Left lung (tissue), 14 donors: ENCODE measurements at places on chromosomes 6 and 20.
A peak's percentile ranks its signal among the peaks of the same experiment; 100 is the strongest.

DNA sequence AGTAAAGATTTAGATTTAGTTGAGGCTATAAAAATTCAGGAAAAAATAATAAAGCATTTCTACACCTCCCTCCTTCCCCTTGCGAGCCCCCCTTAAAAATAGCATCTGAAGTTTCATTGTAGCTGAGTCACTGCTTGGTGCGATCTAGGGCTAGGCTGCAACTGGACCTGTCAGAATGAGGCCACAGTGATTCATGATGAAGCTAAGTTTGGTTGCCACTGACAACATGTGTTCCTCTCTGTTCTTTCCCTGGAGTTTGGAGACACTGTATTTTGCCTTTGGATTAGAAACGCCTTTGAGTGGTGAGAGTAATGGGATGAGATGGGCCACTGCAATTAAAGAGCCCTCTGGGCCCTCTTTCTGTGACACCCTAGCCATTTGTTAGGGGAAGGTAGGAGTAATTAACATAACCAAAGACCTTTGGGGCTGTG lies 334.1 kb downstream of the NRN1 start:
- no peak for DNase-seq

GRCh38 chr6:83514866-83515466 lies 2.6 kb downstream of the PRSS35 start:
- DNase-seq: peak; percentile 70

- no peak for DNase-seq
These were observed 34.8 kb downstream of the HFE start for GRCh38 chr6:26122005-26122388.

GRCh38 chr20:17868700-17869231 lies 99.8 kb downstream of the SNX5 start:
- no peak for DNase-seq

GRCh38 chr20:43323592-43323991 lies 133.9 kb upstream of the PTPRT start:
- DNase-seq: no peak

DNA sequence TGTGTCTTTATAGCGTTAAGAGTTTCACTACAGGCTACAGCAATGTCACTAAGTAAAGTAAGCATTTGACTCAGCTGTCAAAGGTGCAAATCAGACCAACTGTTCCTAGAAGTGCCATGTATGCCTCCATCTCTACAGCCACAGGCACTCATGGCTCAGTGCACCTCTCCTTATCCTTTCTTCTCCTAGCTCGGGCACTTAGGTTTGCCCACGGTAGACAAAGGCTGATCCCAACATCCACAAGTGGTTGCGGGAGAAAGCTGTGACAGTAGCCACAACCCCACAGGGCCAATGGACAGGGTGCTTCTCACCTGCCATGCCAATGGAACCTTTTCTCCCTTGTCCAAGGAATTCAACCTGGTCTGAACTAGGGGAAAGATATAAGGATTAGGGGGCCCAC lies 228.5 kb upstream of the EXOC2 start:
- DNase-seq: no peak

- no peak for DNase-seq
These were observed 1204.0 kb upstream of the ADGRB3 start for GRCh38 chr6:67431076-67431475.

DNA sequence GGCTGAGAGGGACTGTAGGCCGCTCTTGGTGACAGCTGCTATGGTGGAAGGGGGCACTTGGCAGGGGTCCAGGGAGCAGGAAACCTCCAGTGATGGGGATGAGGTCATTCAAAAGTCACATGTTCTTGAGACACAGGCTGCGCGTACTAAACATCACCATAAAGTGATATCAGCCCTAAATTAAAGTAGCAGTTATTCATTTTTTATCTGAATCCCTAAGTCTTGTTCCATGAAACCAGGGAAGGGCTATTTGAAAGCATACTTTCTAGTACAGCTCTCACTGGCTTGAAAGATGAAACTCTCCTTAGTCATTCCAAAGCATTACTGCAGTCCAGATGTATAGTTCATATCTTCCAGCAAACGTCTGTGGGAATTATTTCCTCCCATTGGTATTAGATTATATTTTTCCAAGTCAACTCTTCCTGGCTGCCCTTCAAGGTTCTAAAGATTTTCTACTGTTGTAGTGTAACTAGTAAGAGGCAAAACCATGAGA lies 373.1 kb downstream of the CD109 start:
- DNase-seq: no peak

- DNase-seq: peak; percentile 71
These were observed 19.0 kb upstream of the BHLHE23 start for GRCh38 chr20:63025534-63026331.

DNA sequence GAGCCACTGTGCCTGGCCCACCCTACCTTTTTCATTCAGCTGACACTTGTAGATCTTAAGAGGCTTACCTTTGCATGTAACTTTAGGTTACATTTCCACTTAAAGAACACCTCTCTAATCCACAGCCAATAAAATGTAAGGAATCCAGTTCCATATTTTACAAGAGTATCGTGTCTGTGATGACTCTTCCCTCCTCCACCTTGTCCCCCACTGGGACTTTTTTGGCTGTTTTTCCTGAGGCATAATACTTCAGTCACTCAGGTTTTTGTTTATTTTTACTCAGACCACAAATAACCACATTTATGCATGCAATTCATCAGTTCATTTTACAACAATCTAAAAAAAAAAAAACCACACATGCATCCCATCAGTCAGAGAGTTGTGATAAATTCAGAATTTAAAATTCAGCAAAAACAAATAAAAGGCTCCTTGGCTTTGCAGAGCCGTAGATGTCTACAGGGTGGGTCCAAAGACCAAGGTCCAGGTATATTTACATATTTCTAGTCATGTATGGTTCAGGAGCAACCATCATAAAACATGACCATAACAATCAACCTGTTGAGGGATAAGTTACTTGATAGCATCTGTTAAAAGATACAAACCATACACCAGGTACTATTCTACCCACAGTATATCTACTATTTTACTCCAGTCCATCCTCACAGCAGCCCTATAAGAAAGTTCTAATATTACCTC lies 9.9 kb downstream of the ATXN1 start:
- no peak for DNase-seq

DNA sequence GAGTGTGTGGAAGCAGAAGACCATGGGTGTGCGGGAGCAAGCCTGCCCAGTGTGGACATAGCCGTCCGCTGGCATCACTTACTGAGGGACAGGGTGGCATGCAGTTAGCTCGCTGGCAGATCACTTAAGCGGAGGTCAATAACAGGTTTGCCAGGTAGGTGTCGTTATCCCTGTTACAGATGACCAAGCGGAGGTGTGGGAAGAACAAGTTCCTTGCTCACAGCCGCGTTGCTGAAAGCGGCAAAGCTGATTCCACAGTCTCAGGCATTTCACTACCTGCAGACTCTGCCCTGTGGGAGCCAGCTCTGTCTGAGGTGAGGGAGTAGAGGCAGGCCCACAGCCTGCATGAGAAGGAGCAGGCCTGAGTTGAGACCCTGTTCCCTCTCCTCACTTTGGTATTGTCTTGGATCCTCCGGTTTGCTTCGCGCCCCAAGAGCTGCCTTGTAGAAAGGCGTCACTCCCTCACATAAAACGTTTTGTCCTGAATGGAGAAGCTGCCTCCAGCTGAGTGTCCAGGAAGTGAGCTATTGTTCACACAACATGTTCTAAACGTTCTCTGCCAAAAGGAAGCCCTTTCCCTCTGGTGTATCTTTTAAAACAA lies 96.9 kb downstream of the TCP11 start:
- no peak for DNase-seq

DNA sequence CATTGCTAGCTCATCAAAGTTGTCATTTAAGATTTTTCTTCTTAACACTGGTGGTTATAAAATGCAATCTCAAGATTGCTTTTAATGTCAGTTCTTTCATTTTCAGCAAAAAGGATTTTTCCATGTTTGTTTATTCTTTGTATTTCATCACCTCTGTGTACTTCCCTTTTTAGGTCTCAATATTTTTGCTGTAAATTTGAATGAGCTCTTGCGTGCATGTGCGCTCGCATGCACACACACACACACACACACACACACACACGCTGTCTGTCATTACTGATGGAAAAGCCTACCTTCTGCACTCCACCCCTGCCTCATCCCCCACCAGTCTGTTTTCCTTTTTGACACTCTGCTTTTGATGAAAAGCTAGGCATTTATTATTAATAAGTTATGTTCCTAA lies 85.3 kb upstream of the FYN start:
- no peak for DNase-seq

GRCh38 chr6:20965276-20965675 lies 431.0 kb downstream of the CDKAL1 start:
- DNase-seq: no peak

DNA sequence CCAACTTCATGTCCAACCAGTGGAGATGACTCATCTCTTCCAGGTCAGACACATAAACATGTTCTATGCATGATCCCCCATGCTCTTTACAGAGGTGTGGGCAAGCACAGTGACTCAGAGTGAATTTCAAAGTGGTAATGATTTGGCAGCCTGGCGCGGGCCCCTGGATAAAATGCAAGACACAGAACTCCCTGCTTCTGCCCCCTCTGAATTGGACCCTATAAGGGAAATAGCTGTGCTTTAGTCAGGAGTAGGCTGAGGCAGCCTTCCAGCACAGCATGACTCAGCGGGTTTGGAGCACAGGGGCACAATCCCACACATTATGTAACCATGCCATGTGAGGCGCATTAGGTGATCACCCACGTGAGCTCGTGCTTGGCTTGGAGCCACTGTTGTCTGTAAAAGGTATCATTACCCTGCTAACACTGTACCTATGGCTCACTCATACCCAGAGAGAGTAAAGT lies 127.4 kb downstream of the C6orf118 start:
- DNase-seq: no peak

DNA sequence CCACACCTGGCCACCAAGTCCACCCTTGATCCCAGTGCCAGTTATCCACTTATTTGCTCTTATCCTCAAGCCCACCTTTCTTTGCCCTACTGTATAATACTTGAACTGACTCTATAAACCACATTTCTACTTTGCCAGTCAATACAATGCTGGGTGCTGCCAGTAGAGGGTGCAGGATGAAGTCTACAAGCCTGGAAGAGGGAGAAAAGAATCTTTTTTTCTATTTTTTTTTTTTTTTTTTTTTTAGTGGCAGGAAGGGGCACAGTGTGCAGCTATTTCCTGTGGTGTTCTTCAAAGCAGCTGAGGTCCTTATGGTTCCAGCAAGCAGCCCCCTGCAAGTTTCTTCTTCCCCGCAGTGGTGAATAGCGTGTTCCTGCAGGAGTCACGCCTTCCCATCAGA lies 22.2 kb upstream of the GABRR1 start:
- no peak for DNase-seq

DNA sequence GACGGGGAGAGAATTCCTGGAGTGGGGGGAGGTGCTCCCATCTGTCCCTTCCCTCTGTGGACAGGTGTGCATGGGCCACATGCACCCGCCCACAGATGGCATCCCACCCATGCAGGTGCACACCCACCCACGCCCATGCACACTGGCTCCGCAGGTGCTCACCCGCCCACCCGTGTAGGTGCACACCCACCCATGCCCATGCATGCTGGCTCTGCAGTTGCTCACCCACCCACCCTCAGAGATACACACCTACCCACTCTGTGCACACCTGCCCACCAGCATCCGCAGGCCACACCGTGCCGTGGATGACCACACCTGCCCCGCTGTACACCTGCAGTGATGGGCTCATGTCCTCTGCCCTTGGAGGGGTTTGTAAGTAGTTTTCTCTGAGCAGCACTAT lies 132.0 kb downstream of the PHACTR3 start:
- no peak for DNase-seq

DNA sequence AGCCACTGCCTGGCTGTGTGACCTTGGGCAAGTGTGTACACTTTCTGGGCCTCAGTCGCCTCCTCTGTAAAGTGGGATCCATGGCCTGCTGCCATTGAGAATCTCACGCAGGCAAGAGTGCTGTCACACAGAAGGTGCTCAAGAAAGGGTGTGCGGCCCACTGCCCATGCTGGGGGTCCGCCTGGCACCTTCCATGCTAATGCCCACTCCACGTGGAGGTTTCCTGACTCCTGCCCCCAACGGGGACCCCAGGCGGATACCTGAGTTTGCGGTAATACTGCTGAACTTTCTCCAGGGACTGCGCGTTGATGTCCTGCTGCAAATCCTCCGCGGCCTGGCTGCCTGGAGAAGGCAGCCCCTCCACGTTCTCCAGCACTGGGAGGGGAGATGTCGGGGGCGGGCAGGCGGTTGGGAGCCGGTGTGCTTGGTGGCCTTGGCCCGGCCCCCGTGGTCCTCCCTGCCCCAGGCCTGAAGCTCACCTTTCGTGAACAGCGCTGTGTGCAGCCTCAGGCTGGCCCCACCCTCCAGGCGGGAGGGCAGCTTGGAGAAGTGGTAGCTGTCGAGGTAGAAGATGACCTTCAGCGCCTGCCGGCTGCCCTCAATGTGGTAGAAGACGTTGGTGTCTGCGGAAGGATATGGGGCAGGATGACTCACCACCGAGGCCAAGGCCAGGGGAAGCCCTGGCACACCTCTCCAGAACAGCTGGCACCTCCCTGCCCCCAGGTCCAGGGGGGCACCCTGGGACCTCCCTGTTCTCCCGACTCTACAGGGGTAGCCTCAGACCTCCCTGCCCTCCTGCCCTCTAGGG lies 195.6 kb downstream of the PREX1 start:
- no peak for DNase-seq

DNA sequence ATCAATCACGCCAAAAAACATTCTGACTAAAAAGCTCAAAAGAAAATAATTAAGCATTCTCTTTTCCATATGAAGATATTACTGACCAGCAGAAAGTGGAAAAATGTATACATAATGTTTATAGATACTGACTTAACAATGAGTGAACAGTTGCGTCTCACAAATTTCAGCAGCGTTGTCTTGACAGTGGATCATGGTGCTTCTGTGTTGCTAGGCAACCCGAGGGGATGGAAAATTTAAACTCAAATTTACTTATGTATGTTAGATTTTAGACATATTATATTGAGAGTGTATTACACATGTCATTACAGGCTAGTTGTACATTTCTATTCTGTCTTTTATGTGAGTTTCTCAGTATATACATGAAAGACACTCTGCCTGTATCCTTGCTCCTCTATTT lies 110.2 kb downstream of the LAMA2 start:
- DNase-seq: no peak

DNA sequence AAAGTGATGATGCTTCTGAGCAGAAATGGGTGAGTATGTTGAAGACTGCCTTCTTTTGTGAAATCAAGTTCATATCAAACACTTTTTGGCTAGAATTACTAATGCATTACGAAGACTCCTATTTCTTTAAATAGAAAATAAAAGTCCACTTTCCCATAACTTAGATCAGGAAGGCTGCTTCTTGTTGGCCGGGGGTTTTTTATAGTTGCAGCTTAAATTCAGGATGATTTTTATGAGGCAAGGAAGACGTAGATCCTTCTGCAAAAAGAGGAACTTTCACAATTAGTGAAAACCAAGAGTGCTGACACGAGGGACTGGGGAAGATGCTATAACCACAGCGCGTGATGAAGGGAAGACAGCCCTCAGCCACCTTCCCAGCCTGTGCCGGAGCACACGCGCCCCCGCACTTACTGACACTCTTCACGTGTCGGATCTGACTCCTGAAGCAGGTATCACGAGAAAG lies 206.1 kb upstream of the PRDM1 start:
- no peak for DNase-seq
